NCI-H510A (cell line): ENCODE measurements at places on chromosomes 6 and 20.

GRCh38 chr6:101163611-101164010, 229.9 kb upstream of the GRIK2 start:
- peak; percentile 3 for DNase-seq

GRCh38 chr6:34986845-34987246, 97.8 kb downstream of the ANKS1A start:
- DNase-seq = peak; percentile 83

DNA sequence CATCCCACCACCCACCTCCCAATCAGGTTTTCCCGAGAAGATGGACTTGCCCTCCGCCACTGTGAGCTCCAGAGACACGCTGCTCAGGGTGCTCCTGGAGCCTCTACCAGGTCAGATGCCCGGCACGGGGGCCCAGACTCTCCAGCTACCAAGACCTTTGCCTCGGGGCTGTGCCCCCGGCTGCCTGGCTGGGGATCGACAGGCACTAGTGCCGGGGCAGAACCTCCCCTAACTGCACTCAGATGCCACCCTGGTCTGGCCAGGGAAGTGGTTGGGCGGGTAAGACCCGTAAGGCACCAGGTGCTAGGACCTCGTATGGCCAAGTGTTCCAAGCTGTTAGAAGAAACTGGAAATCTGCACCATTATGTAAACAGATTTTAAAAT, 100.7 kb downstream of the ASXL1 start:
- DNase-seq = no peak

- peak; percentile 17 for DNase-seq
Observed at GRCh38 chr6:93721386-93722048, 302.2 kb upstream of the EPHA7 start.

DNA sequence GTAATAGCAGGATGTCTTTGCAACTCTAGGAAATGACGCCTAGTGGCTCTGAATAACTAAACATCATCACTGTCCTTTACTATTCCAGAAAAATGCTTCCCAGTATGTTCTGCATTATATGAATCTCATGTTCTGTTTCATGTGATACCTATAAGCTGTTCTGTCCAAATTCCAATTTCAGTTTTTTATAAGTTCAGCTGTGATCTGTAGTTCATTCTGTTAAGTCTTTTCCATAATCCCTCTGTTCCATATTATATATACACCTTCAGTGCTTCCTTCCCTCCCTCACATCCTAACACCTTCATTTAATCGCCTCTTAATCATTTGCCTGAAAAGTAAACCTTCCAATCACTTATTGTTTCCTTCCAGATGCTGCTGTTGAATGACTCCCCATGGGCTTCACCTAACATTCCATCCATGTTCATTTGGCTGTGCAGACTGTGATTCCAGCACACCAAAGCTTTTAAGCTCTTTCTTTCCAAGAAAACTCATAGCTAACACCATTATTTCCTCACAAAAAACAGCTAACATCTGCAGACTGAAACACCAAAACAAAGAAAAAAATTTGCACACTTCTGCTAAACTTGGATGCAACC, 18.6 kb downstream of the HMGCLL1 start:
- no peak for DNase-seq

DNA sequence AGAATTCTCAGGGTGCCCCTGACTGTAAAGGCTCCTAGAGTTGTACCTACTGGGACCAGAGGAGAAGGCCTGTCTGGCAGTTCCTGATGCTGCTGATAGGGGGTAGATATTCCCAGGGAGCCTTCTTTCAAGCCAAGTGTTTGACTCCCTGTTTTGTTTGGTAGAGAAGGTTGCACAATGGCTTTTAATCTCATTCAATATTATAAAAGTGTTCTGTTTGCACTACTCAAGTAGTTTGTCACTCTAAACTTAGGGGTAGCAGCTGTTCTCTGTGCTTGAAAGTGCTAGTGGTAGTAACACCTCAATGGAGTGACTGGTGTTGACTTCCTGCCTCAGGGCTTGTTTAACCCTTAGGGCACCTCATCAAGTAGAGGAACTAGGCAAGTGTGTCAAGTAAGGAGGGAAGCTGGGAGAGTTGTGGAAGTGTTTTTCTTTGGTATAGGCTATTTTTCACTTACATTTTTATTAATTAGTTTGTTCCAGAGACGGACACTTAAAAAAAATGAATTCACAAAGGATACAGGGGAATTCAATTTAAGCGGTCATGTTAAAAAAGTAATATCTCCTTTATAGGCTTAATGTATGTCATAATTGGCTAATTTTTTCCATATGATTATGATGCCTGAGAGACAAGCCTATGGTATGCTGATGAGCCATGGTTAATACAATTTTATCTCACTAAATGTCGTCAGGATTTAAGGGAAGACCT, 38.1 kb downstream of the BICRAL start:
- DNase-seq = peak; percentile 92

DNA sequence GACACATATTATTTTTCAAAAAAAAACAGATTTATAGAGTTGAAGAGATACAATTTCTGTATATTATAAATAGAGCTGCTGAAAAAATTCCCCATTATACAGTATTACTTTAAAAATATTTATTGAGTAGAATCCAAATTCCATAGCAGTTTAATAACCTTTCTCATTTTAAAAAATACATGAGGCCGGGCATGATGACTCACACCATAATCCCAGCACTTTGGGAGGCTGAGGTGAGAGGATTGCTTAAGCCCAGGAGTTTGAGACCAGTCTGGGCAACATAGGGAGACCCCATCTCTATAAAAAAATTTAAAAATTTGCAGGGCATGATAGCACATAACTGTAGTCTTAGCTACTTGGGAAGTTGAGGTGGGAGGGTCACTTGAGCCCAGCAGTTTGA, 13.0 kb downstream of the ATRN start:
- no peak for DNase-seq

DNA sequence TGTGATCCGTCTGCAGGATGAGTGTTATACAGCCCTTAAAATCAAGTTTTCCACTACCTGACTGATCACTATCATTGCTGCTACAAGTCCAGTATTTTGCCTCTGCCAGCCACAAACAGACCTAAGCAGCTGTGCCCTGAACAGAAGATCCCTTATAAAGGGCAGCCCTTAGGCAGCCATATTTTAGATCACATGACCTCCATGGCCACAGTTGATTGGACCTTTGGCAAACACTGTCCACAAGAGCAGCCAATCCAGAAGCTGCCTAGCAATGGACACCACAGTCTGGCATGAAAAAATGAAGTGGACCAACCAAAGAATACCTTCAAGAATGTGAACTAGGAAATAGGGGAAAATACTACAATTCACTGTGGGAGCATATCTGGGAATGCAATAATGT, 50.8 kb downstream of the MC3R start:
- DNase-seq = no peak

DNA sequence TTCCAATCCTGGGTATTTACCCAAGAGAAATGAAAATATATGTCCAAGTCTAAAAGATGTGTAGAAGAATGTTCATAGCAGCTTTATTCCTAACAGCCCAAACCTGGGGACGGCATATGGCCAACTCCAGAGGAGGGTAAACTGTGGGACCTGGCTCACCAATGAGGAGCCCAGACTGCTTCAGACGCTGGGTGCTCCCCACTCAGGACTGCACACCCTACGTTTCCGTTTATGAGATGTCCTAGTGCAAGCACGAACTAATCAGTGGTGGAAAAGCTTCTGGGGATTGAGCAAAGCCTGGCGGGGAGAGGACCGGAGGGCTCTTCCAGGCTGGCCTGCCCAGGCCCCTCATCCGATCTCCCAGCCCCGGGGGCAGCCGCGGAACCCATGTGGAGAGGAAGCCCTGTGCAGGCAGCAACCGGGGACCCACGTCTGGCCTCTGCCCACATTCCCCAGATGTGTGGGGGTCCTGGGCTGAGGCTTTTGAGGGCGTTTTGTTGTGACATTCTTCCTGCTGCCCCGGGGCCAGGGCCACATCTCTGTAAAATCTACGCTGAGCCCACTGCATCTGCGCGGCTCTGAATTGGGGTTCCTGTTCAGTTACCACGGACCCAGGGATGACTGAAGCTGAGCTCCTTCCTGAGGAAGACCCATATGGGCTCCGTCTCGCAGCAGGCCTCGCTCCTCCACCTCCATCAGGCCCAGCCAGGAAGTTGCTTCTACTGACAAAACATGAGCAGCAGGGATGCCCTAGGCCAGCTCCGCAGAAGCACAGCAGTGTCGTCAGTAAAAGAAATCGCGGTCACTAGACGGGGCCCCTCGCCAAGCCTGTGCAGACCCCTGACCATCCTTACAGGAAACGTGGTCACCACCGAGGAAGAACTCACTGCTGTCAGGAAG, 188.0 kb downstream of the DLL1 start:
- no peak for DNase-seq
